ENCODE measurements at places on chromosomes 3 and 15.

GRCh38 chr3:60188803-60189202 lies 1062.4 kb downstream of the FHIT start:
- DNase-seq = no peak

GRCh38 chr3:112128843-112129727 lies 4.0 kb downstream of the GCSAM start:
- no peak for DNase-seq

GRCh38 chr15:29270976-29271375 lies 1.4 kb upstream of the NSMCE3 start:
- no peak for DNase-seq

DNA sequence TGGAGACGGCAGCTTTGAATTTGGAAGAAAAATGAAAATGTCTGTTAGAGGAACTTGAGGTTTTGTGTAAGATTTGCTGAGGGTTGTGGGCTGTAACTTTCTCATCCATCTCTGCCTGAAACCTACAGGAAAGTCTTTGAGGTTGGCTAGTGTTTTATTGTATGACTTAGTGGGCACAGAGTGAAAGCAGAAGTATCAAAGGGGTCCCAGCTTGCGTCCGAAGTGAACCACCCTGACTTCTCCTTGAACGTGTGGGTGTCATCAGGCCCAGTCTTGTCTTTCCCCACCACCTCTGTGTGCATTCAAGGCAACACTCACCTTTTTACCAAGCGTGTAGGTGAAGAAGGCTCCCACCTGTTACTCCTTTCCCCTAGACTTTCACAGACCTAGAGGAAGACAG lies 682.1 kb upstream of the CFAP20DC start:
- DNase-seq = no peak

- no peak for DNase-seq
Observed at GRCh38 chr15:43922021-43922420, 95.2 kb downstream of the WDR76 start.

GRCh38 chr3:64152086-64152485 lies 73.2 kb downstream of the PRICKLE2 start:
- no peak for DNase-seq

DNA sequence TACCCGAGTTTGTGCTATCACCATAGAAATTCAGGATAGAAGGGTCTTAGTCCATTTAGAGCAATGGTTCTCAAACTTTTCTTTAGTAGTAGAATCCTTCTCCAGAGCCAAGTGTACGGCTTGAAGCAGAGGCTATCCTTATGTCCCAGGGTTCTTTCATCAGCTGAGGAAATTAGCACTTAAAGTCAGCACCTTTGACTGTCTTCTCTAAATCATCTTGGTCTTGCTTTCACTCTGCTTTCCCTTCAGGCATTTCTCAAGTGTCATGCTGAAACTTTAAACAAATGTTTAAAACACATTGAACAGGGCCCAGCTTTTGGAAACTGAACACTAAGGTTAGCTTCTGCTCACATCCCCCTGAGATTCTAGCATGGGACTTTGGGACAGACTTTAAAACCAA lies 78.2 kb downstream of the TM4SF4 start:
- DNase-seq = no peak

Measured in progenitor cell of endocrine pancreas (in vitro differentiated cells).